Activated CD4-positive, alpha-beta T cell treated with anti-CD3 and anti-CD28 coated beads, Interleukin-10, Interleukin-2, amounts not matched to agents 100 ng/mL and 50 ng/mL, durations not matched to agents 16 hours and 8 hours (primary cell): ENCODE measurements at places on chromosomes 12 and 14.

DNA sequence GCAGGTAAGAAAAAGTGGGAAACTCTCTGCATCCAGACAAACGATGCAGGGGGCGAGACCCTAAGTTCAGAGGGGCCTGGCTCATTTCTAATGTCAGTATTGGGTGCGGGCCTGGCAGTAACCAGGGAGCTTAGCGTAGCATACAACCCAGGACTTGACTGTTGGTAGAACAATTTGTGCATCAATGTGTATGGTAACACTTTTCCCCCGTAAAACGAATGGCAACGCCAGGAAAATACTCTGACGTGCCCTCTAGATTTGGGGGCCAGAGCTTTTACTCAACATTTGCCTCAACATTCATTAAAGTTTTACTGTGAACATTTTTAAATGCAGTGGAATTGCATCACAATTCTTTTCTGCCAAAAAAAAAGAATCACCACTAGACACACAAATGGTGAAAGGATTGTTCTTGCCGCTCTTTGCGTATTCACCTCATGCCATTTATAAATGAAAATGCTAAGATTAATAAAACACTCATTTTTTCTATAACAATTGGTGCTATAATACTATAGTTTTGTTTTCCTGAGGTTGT is 867 bp downstream of the RHOJ start:
- DNase-seq = no peak

DNA sequence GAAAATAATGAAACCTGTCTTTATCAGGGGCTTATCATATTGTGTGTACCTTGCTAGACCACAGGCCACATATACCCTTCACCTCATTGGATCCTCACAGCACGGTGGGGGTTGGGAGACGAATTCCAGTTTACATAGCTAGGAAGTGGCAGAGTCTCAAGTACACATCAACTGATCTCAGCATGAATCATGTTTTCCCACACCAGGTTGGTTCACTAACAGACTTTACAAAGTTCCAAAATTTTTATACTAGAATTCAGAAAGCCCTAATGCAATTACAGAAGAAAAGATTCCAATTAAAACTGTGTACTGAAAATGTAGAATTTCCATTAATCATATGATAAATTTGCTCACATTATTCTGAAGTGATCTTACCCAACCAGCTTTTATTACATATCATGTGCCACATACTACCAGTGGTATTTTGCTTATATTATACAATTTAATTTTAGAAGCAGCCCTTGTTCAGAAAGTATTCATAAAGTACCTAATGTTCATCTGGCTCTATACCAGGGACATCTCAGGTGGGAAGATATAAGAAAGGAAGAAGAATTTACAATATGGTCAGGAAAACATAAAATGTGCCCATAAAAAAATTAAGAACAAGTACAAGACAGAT is 196.2 kb downstream of the ITPR2 start:
- DNase-seq = no peak

DNA sequence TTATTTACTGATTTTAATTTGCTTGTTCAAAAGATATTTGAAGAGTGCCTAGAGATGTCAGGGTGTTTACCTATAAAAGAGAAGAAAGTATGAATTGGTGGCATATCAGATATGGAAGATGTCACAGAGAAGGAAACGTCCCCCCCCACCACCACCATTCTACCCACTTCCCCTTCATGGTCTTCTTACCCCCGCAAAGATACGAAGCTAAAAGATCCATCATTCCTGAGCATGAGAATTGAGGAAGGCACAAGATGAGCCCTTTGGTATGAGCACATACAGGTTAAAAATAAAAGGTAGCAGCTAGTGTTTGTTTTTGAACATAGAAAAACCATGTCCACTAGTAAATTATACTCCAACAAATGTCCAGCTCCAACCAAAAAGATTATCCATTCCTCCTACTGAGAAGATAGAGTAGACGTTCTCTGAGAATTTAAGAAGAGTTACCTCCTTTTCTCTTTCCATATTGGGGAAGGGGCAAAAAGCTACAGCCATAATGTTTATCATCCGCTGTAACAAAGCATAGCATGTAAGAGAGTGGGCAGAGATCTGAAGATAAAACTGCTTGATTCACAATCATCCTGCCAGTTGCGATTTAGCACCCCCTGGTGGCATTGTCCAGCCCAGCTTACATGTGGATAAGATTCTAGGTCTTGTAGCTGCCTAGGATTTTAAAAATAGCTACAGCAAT is 29.1 kb downstream of the NFYB start:
- peak; percentile 86 for DNase-seq

DNA sequence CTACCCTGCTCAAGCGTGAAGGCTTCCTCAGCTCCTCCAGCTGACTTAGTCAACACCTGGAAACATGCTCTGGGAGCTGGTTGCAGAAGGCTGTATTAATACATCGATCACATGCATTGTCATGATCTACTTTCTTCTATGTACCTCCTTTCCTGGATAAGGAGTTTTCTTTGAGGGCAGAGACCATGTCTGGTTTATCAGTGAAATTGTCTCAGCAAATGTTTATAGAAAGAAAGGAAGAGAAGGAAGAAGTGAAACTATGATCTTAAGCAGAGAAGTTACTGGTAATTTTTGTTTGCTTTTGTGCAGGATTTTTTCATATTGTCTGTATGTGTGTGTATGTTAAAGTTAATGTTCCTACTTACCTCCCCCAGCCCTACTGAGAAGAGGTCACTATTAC is 4.5 kb downstream of the DYRK4 start:
- no peak for DNase-seq

DNA sequence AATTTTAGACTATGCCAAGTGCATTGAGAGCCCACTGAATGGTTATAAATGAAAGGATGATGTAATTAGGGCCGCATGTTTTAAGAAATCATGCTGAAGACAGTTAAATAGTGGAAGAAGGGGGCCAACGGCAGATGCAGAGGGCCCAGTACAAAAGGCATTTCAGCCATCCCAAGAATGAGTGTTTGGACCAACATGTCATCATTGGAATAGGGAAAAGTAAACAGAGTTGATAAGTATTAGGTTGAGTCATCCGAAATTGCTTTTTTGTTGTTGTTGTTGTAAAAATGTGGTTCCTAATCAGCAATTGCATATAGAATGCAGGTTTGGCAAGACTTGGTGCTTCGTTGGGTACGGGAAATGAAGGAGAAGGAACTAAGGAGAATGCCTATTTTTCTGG is 29.5 kb downstream of the BMP4 start:
- DNase-seq = no peak

DNA sequence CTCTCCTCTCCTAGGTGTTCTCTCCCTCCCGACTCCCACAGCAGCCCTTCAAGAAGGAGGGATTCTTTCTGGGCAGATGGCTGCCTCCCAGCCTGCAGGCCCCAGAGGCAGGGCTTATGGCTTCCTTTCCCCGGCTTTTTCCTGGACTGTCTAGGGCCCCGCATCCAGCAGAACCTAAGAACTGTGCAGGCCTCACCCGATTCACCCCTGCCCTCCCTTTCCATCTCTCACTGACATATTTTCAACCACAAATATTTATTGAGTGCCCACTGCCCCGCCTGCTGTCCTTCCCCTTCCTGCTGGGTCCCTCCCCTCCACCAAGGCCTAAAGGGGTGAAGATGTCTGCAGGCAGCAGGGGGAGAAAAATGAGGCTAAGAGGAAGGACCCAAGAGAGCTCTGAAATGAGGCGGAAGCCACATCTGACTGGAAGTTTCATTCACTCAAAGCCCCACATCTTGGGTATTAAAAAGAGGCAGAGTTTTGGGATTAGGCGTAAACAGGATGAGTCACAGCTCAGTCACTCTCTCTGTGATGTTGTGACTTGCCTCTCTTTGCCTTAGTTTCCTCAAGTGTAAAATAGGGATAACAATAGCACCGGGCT is 2.9 kb downstream of the SCNN1A start:
- peak; percentile 35 for DNase-seq
